ENCODE measurements at places on chromosomes 1 and 21. TPM values are rescaled to one million over a fixed set of nuclear protein-coding genes. Genes with fewer than 3 reads are reported as not detected.

DSCAM gene
- 0.33 TPM for total RNA-seq

GPR157 gene
- total RNA-seq = 2.8 TPM

A3GALT2 gene
- total RNA-seq = not detected

KRTAP11-1 gene
- total RNA-seq = not detected

CFAP45 gene
- total RNA-seq = 0.81 TPM

PADI1 gene
- total RNA-seq = not detected

ICOSLG gene
- 0.83 TPM for total RNA-seq

MMP23B gene
- total RNA-seq = 7.8 TPM
